ENCODE measurements at places on chromosomes 5 and 9.

DNA sequence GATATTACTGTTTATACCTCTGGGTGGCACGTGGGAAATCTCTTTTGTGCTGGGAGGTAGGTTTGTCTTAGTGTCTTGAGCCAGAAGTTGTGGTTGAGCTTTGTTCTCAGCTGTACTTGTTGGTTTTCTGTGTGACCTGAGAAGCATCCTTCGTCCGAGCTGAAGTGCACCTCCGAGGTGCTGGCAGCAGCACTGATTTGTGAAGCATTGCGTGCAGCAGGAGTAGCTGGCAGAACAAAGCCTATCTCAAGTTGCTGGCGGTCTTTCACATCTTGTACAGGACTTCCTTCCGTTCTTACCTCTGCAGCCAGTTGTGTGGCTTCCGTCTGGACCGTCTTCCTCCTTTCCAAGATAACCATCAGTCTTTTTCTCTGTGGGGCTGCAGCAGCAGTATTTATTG, 4.3 kb downstream of the PRRC2B start:
- peak; percentile 66 for DNase-seq

DNA sequence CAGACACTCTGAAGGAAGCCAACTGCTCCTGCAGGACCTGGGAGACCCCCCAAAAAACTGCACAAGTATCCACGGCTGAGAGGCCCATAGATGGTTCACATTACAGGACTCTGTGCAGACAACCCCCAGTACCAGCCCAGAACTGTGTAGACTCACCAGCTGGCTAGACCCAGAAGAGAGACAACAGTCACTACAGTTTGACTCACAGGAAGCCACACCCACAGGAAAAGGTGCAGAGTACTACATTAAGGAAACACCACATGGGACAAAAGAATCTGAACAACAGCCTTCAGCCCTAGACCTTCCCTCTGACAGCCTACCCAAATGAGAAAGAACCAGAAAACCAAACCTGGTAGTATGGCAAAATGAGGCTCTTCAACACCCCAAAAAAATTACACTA, 281.2 kb upstream of the RGMB start:
- no peak for DNase-seq

- DNase-seq, result no peak
Observed at GRCh38 chr5:132024789-132025402, 13.4 kb upstream of the ACSL6 start.

DNA sequence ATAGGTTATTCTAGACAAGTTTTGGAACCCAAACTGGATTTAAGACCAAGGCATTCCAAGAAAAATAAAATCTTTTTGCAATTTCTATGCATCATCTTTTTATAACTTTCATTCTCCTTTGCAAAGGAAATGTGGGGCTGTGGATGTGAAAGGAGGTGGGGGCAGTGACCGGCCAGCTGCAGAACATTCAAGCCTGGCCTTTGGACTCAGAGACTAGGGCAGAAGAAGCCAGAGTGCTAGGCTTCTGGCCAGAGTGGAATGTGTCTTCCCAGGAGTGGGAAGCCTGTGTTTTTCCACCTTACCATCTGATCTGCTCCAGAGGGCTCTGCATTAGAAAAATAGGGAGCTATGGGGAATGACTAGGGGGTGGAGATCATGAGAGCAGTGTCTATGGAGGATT, 148.5 kb downstream of the C9orf152 start:
- DNase-seq, result no peak

DNA sequence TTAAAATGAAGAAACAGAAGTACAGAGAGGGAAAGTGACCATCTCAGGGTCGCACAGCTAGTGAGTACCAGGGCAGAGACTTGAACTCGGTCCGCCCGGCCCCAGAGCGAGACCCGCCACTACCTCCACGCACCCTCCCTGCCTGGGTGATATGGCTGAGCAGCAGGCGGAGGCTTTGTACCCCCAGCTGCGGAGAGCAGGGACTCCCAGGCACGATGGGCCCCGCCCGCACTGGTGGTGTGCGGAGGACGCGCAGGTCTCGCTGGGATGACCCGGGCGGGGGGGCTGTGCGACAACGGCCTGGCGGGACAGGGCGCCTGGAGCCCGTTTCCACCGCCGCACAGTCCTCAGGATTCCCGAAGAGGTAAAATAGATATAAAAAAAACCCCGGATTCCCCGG, 64.7 kb upstream of the LARP1 start:
- DNase-seq, result no peak

- no peak for DNase-seq
Observed at GRCh38 chr5:102414448-102414847, 84.4 kb downstream of the SLCO6A1 start.

DNA sequence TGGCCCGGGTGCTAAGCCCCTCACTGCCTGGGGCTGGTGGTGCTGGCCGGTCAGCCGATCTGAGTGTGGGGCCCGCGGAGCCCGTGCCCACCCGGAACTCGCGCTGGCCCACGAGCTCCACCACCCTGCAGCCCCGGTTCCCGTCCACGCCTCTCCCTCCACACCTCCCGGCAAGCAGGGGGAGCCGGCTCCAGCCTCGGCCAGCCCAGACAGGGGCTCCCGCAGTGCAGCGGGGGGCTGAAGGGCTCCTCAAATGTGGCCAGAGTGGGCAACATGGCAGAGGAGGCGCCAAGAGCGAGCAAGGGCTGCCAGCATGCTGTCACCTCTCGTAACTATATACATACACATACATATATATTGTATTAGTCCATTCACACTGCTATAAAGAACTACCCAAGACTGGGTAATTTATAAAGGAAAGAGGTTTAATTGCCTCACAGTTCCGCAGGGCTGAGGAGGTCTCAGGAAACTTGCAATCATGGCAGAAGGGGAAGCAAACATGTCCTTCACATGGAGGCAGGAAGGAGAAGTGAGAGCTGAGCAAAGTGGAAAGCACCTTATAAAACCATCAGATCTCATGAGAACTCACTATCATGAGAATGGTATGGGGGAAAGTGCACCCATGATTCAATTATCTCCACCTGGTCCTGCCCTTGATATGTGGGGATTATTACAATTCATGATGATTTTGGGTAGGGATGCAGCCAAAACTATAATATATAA, 56.8 kb downstream of the LIX1 start:
- no peak for DNase-seq

DNA sequence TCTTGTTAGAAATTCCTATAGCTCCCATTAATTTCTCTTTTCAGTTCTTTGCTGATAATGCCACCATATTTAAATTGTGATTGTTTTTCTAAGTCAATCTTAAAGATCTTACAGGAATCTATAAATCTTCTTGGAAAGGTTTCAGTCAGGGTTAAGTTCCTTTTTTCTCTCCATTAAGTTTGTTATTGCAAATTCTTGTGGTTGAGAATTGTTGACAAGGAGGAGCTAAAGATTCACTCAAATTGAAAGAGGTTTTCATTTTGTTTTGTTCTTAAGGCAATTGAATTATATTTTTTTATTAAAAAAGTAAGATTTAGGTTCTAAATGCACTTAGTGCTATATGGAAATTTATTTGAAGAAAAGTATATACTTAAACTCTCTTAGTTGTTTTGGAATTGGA, 213.4 kb downstream of the PRR16 start:
- no peak for DNase-seq

DNA sequence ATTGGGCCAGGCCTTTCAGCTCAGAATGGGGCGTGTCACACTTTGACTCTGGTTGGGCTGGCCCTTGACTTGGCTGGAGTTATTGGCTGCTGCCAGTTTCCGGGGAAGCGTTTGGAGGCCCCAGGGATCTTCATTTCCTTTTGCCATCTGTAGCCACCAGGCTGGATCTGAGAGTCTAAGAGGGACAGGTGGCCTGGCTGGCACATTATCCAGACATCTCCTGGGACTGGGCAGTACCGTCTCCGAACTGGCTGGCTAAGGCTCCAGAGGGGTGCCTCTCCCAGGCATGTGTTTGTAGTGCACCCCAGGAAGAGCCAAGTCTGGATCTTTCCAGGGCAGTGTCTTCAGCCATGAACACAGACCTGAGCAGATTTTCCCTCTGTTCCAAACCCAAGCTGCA, 9.7 kb upstream of the JADE2 start:
- DNase-seq, result no peak

DNA sequence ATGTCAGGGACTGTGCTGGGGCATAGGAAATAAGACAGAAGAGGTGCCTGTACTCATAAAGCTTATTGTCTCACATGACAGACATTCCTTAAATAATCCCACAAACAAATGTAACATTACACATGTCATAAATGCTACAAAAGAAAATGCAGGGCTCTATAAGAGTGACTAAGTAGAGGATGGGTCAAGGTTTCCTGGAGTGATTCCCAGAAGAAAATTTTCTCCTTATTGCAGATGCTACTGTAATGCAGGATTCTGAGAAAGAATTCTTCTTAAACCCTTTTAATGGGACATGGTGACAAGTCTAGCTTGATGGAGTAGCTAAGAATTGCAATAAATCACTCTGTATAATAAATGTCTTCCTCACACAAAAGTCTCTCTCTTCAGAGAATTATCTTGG, 55.7 kb downstream of the SH3TC2 start:
- DNase-seq, result no peak

DNA sequence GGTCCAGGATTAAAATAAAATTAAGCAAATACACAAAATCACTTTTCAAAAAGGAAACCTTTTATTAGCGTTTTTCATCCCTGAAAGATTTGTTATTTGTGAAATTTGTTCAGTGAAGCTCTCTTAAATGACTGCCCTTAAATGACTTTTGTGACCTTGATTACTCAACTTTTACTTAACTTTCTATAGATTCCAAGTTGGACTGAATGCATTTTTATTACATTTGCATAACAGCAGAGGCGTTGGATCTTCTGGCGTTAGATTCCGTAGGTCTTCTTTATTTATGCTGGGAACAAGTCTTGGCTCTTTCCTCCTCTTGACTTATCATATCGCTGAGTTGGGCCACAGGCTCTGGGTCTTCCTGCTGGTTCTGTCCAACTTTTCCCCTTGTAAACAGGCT, 78.4 kb downstream of the APBA1 start:
- DNase-seq, result no peak

DNA sequence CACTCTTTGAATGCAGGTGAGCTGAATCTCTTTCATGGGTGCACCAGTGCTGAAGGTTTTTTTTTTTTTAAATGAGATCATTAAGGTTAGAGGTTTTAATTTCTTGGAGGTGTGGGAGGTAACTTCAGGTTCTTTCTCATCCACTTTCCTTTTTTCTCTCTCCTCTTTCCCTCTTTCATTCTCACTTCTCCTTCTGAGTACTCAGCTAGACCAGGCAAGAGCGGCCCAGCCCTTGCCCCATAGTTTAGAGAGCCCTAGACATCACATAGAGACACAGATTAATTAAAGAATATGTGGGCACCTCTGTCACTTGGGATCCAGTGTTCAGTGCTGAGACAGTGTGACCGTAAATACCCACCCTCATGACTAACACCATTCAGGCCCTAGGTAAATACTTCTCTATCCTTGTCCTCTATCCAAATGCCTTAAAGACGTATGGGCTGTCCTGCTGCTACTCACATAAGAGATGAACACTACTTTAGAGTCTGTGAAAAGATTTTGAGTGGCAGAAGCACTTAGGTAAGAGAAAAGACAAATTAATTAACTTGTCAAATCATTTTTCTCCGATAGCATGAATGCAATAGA, 174.1 kb downstream of the TLE4 start:
- no peak for DNase-seq

- DNase-seq, result no peak
Observed at GRCh38 chr5:100860407-100860806, 42.7 kb downstream of the ST8SIA4 start.

GRCh38 chr9:84937581-84937980, 268.1 kb downstream of the NTRK2 start:
- DNase-seq, result no peak

GRCh38 chr9:32968101-32969011, 33.1 kb downstream of the APTX start:
- peak; percentile 45 for DNase-seq

DNA sequence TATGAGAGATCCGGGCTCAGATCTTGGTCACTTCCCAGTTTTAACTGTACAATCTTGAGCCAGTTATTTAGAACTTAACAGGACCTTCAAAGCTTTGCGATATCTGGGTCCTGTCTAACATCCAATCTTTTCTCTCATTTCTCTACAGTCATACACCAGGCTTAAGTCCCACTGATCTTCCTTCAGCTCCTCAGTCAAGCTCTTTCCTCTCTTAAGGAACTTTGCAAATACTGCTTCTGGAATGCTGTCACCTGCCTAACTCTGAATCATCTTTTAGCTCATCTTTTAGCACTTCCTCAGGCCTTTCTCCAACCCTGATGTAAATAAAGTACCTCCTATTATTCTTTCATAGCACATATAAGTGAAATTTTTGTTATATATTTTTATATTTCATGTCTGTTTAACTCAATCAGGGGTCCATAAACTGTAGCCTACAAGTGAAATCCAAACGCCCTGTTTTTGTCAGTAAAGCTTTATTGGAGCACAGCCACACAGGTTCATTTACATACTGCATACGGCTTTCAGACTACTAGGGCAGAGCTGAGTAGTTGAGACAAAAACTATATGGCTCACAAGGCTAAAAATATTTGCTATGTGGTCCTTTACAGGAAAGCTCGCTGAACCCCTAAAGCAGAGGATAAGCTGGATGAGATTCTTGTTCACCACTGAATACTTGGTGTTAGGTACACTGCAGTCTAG, 63.5 kb downstream of the MEF2C start:
- no peak for DNase-seq

DNA sequence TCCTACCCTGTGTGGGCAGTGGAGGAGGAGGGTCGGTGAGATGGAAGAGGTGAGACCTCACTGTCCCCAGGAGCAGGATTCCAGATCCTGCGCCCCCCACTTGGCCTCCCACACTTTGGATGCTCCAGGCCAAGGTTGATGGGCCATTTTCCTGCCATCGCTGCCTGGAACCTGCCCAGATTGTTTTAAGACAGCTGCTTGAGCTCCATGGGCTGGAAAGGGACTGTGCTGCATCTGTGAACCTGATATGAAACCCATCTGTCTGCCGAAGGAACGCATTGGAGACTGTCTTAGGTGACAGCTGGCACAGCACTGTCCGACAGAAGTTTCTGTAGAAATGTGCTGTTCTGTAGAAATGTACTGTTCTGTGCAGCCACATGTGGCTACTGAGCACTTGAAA, 72.7 kb upstream of the SLC25A48 start:
- no peak for DNase-seq

GRCh38 chr9:35107297-35108290, 4.7 kb upstream of the STOML2 start:
- DNase-seq, result no peak

- DNase-seq, result no peak
Observed at GRCh38 chr5:16617274-16617968, 624 bp upstream of the RETREG1 start.

All from SK-N-DZ (cell line).